ENCODE measurements at places on chromosomes 1 and 21.
A peak's percentile ranks its signal among the peaks of the same experiment; 100 is the strongest.

GRCh38 chr1:220888417-220888986 is 9.3 kb downstream of the HLX start:
- DNase-seq: no peak

GRCh38 chr1:156865865-156866248 is 5.2 kb downstream of the NTRK1 start:
- DNase-seq: no peak

DNA sequence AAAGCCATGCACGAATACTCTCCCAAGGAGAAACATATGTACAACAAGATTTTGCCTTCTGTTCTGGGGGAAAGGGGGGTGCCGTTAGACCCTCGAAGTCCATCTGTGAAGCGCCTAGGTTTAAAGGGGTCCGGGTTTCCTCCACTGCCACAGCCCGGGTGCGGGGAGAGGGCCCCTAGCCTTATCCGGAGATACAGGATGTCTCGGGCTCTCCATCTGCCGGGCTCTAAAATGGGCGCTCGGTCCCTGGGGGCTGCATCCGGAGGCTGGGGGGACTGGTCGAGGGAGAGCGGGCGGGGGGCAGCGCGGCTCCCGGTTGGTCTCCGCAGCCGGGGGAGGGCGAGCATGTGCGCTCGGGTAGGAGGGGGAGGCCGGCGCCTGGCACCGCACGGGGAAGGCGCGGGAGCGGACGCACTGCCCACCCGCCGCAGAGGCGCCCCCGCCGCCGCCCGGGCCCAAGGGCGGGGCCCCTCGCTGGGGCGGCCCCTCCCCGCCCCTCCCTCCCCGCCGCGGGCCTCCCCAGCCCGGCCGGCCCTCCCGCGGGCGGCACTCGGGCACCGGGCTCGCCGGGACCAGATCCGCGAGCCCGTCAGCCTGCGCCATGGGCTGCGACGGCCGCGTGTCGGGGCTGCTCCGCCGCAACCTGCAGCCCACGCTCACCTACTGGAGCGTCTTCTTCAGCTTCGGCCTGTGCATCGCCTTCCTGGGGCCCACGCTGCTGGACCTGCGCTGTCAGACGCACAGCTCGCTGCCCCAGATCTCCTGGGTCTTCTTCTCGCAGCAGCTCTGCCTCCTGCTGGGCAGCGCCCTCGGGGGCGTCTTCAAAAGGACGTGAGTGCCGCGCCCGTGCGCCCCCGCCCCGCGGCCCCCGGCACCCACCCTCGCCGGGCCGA is 63.1 kb downstream of the ELK4 start:
- no peak for DNase-seq

GRCh38 chr21:46425041-46425440 is 33.6 kb upstream of the DIP2A start:
- no peak for DNase-seq

DNA sequence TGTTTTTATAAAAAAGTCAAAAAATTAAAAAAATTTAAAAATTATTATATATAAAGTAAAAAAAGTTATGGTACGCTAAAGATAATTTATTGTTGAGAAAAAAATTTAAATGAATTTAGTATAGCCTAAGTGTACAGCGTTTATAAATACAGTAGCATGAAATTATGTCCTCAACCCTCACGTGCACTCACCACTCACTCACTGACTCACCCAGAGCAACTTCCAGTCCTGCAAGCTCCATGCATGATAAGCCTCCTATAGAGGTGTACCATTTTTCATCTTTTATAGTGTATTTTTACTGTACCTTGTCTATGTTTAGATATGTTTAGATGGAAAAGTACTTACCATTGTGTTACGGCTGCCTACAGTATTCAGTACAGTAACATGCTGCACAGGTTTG is 5.1 kb downstream of the DISC1 start:
- no peak for DNase-seq

- DNase-seq: no peak
Observed at GRCh38 chr21:42794551-42794950, 84.8 kb downstream of the WDR4 start.

- no peak for DNase-seq
Observed at GRCh38 chr21:44761011-44761729, 40.5 kb downstream of the UBE2G2 start.

- no peak for DNase-seq
Observed at GRCh38 chr1:2592672-2593071, 6.1 kb downstream of the PRXL2B start.

DNA sequence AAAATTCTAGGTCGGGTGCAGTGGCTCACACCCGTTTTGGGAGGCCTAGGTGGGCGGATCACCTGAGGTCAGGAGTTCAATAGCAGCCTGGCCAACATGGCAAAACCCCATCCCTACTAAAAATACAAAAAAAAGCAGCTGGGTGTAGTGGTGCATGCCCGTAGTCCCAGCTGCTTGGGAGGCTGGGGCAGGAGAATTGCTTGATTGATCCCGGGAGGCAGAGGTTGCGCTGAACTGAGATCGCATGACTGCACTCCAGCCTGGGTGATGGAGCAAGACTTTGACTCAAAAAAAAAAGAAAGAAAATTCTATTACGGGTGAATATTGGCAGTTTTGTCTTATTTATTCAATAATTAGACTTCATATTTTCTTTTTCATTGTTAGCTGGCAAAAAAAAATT is 62.1 kb downstream of the SNX7 start:
- DNase-seq: no peak

GRCh38 chr1:245378311-245378722 is 223.5 kb downstream of the KIF26B start:
- DNase-seq: no peak

DNA sequence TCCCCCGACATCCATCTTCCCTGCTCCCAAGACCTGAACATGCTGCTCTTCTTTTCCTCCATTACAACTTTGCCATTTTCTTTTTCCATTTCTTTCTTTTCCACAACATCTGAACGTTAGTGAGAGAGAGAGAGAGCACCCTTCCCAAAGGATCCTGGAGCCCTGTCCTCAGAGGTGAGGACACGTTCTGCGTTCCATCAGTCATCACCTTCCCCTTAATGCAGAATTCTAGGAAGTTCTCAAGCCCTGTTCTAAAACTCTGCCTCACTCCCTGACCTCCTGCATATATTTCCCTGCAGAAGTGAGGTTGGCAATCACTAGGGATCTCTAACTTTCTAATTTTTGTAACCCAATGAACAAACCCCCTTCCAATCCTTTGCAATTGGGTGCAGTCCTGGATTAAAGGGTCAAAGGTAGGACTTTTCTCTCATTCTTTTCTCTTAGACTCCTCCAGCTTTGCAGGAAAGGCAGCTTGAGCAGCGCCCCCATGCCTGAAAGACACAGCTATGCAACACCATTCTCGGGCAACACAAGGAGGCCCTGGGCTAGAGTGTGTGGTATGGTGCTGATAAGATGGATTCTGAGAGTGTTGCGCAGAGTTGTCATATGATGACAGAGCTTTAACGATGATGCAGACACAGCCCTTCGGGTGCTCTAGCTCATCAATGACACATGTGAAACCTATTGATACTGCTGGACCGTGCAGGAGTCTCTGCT is 59.2 kb upstream of the TNR start:
- no peak for DNase-seq

GRCh38 chr21:16504766-16505165 is 775.0 kb downstream of the USP25 start:
- no peak for DNase-seq

GRCh38 chr1:86860424-86860823 is 53.5 kb downstream of the SELENOF start:
- no peak for DNase-seq

- DNase-seq: no peak
Observed at GRCh38 chr1:204286831-204287421, 72.8 kb downstream of the PLEKHA6 start.

- DNase-seq: no peak
Observed at GRCh38 chr1:84997667-84998600, 1.0 kb upstream of the MCOLN2 start.

DNA sequence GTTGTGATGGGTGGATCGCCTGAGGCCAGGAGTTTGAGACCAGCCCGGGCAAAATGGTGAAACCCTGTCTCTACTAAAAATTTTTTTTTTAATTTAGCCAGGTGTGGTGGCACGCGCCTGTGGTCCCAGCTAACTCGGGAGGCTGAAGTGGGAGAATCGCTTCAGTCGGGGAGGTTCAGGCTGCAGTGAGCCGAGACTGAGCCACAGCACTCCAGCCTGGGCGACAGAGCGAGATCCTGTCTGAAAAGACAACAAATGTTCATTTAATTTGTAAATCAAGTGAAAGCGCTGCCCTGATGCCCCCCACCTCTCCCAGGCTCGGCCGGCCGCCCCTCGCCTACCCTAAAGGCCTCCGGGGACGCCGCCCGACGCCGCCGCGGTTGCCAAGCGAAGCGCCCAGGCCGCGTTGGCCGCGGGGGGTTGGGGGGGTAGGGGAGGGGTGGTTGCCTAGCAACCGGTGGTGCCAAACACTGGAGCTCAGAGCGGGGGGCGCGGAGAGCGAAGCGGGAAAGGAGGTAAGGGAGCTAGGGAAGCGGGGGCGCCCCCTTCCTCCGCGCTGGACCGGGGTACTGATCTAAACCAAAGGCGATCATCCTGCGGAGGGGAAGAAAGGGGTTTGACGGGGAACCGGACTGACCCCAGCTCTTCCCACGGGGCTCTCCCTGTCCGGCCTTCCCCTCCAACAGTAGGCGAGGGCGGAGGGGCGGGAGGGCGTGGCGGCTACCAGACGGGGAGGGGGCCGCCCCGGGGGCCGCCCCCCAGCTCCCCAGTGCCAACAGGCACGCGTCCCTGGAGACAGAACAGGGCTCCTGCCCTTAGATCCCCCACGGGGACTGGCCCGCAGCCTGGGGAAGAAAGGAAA is at the start of gene TEKT2:
TSS of gene TEKT2 (plus strand) at position 460 of the 862 bp plus-strand sequence. CDS start 828 bp downstream, outside the sequence.
- peak; percentile 75 for DNase-seq

DNA sequence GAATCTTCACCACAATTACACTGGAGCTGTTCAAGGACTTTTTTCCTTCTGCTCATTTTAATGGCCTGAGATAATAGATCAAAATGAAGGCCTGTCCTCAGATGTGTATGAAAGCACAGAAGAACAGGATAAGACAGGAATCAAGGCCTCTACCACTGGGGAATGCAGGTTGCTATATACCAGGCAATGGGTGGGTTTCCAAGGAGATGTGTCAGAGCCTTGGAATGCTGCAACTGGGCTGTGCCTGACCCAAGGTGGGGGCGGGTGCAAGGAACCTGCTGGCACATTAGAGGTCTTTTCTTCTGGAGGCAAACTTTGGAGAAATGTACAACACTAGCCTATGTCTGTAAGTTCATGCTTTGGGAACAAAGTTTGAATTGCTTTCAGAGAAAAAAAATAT is 21.7 kb upstream of the LAMC2 start:
- DNase-seq: no peak

DNA sequence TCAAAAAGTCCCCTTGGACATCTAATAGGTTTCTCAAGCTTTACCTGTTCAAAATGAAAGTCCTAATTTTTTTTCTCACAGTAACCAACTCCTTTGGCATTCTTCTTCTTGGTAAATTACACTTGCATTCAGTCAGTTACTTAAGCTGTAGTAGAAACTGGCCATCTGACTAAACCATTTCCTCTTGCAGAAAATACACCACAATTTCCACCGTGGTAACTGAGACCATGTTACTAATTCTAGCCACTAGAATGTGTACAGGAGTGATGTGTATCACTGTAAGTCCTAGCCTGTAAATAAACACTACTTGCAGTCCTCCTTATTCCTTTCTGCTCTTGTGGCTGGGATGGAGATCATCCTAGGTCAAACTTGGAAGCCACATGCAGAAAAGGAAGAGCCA is 965.4 kb upstream of the TMPRSS15 start:
- DNase-seq: no peak

DNA sequence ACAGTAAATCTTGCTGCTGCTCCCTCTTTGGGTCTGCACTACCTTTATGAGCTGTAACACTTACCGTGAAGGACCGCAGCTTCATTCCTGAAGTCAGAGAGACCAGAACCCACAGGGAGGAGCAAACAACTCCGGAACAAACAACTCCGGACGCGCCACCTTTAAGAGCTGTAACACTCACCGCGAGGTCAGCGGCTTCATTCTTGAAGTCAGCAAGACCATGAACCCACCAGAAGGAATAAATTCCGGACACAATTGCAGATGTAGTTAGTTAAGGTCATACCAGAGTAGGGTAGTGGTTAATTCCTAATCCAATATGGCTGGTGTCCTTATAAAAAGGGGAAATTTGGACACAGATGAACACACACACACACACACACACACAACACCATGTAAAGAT is 37.7 kb downstream of the VTCN1 start:
- no peak for DNase-seq

DNA sequence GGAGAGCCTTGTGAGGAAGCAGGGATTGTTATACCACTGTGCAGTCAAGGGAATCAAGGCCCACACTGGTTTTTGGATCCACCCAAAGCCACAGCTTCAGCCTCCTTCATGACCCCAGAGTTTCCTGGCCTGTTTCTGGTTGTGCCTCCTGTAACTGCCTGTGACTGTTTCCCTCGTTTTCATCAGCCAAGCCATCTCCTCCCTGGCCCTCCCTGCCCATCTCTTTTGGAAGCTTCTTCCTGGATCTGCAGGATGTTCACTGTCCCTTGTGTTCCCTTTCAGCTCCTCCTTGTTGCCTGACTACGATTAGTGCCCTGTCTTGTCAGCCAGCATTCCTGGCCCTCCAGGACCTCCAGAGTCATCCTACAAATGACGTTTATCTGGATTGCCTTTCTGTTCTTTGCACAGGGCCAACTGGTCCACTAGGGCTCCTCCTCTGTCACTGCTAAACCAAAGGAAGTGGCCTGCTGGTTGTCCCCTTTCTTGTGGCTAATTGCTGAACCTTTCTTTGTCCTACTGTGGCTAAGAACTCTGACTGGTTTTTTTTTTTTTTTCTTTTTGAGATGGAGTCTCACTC is 17.9 kb downstream of the SFT2D2 start:
- DNase-seq: no peak

DNA sequence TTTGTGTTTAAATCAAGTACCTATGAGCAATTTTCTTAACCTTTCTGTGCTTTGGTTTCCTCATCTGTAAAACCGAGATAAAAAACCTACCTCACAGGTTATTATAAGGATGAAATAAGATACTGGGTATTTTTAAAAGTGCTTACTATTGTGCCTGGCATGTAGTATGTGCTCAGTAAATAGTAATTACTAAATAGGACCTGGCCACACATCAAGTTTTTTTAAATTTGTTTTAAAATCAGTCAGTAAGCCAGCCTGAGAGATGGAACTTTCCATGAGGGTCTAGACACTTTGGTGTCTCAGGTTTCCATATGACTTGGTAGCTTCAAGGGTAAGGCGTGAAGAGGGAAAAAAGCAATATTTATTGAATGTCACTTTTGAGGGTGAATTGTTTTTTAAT is 7.0 kb upstream of the ATF3 start:
- no peak for DNase-seq
